Central memory CD4-positive, alpha-beta T cell (primary cell): ENCODE measurements at places on chromosomes 6 and 20.
A peak's percentile ranks its signal among the peaks of the same experiment; 100 is the strongest.

DNA sequence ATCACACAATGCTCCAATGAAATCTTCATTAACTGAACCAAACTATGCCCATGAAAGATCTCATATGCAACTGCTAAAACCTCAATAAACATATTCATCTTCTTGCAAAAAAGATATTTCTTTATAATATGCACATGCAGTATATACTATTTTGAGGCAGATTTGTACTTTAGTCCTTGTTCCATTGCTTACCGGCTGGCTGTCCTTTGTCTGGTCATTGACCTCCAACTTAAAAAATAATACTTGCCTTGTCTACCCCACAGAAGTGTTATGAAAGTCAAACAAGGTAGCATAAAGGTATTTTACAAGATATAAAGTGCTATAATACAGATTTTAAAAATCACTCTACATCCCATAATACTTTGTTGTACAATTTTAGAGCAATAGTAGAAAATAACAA lies 88.3 kb downstream of the ATG5 start:
- no peak for DNase-seq

GRCh38 chr6:7684076-7684475 lies 41.8 kb upstream of the BMP6 start:
- DNase-seq = no peak

GRCh38 chr6:139923964-139924475 lies 549.6 kb upstream of the CITED2 start:
- no peak for DNase-seq

DNA sequence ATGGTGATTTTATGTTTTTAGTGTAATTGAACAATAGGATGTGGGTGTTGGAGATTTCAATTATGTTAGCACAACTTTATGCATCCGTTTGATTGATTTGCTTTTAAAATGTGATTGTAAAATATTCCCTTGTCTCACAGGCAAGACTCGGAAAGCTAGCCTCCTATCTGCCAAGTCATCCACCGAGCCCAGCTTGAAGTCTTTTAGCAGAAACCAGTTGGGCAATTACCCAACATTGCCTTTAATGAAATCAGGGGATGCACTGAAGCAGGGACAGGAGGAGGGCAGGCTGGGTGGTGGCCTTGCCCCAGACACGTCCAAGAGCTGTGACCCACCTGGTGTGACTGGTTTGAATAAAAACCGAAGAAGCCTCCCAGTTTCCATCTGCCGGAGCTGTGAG lies 200.9 kb downstream of the SASH1 start:
- DNase-seq = no peak

DNA sequence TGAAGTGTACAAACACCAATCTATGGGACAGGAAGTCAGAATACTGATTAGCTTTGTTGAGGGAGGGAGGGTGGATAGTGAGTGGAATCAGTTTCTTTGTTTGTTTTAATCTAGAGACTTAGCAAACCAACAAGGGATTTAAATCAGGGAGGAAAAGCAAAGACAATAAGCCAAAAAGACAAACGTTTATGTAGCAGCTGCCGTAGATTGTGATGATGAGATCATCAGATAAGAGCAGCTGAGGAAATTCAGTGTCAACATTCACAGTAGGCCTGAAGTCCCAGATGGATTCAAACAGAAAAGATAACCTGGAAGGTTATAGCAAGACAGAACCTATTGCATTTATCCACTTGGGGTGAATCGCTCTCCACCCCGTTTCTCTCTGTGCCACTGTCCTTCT lies 104.9 kb upstream of the SYNDIG1 start:
- DNase-seq = no peak

DNA sequence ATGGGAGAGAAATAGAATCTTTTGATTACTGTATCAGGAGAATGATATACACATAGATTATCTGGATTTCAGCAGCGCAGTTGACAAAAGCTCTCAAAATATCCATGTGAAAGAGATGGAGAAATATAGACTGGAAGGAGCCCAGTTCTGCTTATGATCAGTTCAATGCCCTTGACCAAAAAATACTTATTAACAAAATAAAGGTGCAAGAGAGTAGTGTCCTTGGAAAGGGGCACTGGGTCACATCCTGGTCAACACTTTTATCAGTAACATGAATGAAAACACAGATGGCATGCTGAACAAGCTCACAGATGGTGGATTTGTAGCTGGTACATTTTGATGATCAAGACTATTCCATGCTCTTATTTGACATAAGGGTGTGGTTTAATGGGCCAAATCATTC lies 63.9 kb upstream of the PLEKHG1 start:
- DNase-seq = no peak

DNA sequence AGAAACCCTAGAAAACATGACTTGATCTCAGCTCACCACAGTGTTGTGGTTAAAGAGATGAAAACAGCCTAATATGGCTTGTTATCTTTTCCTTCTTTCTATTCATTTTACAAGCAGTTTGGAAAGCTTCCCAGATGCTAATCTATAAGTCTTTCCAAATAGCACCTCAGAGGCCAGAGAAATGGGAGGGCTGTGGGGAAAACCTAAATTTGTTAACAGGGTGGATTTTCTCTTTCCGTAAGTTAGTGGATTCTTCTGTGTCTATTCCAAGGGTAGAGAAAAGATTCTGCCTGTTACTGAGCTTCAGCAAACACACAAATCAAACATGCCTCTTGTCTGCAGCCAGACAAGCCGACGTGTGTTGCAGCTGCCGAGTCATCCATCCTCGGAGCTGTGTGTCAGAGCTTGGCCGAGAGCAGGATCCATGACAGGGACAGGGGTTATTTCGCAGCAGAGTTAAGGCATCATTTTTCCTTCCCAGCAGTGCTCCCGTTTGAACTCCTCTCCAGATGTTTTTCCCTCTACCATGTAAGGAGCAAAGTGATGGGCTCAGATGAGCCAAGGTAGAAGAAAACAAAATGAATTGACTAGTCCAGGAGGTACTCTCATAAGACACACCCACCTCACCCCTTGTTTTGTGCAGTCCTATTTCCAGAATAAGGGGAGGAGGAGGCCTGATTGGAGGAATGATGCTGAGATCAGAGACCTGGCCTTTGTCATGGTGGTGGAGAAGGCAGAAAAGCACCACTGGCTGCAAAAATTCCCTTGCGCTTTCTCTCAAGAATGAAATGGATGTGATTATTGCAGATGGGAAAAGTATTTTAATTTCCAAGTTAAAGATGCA lies 560.0 kb downstream of the C6orf118 start:
- DNase-seq = no peak

DNA sequence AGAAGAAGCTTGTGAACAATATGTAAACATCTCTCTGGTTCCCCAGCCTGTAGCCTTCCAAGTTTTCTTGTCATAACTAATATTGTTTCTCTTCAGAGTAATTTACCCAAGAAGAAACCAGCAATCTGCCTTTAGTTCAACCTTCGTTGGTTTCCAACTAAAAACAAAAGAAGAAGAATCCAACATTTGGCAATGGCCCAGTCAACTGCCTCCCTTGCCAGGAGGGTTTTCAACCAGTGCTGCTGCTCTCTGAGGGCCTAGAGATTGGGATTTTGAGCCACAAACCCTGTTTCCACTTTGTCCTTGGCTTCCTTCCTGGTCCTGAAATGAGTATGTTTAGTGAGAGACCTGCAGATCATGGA lies 395.8 kb upstream of the CNR1 start:
- no peak for DNase-seq

DNA sequence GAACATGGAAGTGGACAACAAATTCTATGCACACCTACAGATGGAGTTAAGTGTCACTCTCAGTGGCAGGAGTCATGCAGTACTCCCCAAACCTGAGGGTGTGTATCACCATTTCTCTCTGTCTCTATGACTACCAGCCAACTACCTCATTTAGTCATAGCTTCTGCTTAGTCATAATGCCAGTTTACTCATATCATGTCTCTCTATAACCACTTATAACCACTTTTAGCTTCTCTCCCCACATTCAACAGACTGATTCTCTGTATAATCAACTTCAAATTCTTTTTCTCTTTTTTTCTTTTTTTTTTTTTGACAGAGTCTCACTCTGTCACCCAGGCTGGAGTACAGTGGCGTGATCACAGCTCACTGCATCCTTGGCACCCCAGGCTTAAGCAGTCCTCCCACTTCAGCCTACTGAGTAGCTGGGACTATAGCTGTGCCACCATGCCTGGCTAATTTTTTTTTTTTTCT lies 13.8 kb upstream of the GTF3C6 start:
- no peak for DNase-seq

DNA sequence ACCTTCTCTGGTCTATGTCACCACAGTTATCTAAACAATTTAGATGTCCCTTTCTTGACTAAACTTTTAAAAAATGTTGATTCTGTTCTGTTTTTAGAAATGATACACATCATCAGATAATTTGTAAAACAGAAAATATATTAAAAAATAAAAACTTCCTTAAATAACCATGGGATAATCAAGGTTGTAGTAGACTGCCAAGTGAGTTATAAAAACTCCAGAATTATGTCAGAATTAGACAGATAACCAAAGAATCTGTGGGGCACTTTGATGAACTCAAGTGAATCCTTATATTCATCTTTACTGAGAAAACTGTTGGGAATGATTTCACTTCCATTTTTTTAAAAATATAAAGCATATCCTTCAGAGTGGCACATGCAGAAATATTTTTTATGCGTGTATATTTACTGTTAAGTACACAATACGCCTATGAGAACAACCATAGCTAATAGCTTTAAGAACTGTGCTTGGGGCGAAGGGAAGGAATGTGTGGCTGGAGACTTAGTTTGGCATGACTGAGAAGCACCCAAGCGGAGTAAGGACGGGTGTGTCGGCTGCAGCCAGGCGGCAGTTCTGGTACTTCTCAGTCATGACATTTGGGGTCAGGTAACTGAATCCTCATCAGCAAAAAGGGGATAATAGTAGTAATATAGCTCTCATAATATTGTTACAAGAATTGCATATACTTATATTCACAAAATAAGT lies 604.7 kb upstream of the CITED2 start:
- DNase-seq = no peak

- no peak for DNase-seq
These were observed 5.0 kb downstream of the PLN start for GRCh38 chr6:118553132-118553531.

GRCh38 chr6:4210629-4211419 lies 75.4 kb upstream of the ECI2 start:
- DNase-seq = peak; percentile 13

GRCh38 chr6:20839630-20840029 lies 305.4 kb downstream of the CDKAL1 start:
- DNase-seq = no peak

GRCh38 chr6:43610431-43610830 lies 18.6 kb downstream of the GTPBP2 start:
- no peak for DNase-seq

GRCh38 chr6:132443206-132443605 lies 41.9 kb upstream of the MOXD1 start:
- no peak for DNase-seq

DNA sequence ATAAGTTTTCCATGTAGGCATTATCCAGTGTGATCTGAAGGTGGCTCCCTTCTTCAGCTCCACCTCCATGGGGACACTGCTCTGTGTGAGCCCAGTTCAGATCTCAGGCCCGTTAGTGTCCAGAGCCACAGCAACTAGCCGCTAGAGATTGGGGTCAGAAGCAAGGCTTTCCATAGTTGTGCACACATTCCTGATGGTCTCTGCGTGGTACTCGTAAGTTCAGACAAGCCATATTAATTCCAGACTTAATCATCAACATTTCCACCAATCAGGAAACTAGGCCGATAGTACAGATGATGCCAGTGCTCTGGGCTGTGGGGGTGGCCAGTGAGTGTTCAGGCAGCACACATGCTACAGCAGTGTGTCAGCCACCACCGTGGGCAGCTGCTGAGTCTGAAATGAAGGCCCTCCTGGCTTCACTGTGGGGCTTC lies 17.5 kb upstream of the SYNCRIP start:
- no peak for DNase-seq

- no peak for DNase-seq
These were observed 96.9 kb downstream of the LY86 start for GRCh38 chr6:6685249-6686040.

- no peak for DNase-seq
These were observed 176.1 kb upstream of the CEP162 start for GRCh38 chr6:84403545-84403944.

DNA sequence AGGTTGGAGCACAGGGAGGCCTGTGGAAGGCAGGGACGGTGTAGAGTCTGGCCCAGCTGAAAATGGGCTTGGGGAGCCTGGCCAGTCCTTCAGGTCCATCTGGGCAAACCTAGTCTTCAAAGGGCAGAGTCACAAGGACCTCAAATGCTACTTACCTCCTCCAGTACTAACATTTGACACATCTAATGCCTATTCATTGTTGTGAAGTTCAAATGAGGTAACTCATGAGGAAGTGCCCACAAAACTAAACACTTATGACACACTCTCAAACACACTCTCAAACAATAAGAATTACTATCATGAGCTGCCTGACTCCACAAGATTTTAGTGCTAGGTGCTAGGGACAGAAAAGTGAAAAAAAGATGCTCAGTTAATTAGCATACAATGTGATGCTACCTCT lies 27.1 kb downstream of the DAAM2 start:
- no peak for DNase-seq

DNA sequence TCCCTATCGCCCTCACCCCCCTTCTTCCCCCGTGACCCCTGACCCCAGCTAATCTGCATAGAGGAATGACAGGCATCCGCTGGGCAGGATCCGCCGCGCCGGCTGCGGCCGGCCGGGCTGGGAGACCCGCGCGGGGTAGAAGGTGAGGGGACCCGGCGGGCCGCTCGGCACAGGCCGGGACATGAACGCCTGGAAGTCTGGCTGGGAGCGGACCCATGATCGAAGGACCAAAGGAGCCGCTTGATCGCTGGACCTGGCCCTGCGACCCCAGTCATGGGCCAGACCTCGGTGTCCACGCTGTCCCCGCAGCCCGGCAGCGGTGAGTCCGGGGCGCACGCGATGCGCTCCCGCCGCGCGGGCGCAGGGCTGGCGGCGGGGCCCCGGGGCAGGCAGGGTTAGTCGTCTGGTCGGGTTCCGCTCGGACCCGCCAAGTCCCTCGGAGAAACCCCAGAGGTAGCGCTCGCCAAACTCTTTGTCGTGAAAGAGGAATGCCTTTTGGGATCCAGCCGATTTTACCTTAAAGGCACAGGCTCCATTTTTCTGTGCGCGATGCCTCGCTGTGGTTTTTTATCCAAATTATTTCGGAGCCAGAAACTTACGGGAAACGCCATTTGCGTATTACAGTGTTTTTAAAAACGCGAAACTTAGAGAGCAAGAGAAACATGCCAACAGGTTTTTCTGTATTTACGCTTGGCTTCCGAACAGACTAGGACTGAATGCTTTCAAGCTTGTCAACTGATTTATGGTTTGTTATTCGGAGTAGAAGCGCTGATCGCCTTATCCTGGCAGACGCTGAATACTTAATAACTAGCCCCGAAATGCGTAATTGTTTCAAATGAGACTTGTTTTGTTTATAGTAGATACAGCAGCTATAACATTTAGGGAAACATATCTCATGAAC lies at the start of gene PHACTR2:
TSS of gene PHACTR2 (plus strand) at position 75 of the 901 bp plus-strand sequence. CDS start at position 274, 199 bp downstream.
- DNase-seq = peak; percentile 34

DNA sequence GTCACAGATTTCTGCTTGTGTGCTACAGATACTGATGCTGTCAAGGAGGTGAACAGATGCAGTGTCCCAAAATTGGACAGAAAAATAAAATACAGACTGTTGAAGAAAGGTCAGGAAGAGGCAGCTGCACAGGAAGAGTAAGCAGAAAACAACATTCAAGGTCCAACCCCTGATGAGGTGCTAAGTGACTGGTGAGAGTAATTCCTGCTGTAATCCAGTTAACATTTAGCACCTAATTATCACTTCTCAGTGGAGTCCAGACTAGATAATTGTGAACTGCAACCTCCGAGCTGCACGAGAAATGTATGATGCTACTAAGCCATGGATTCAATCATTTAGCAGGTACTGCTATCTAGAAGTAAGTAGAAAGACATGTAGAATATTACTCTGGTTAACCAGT lies 36.3 kb upstream of the NRSN1 start:
- DNase-seq = no peak
